ENCODE measurements at places on chromosomes 16 and 17. TPM values are rescaled to one million over a fixed set of nuclear protein-coding genes. Genes with fewer than 3 reads are reported as not detected.

- DNase-seq, result no peak
Measured at GRCh38 chr17:12485361-12485906, 180.3 kb upstream of the MYOCD start.

- DNase-seq, result no peak
Measured at GRCh38 chr17:79845601-79845949, 6.3 kb upstream of the CBX4 start.

- no peak for DNase-seq
Measured at GRCh38 chr17:4502466-4503154, 3.9 kb downstream of the SPNS2 start.

DNA sequence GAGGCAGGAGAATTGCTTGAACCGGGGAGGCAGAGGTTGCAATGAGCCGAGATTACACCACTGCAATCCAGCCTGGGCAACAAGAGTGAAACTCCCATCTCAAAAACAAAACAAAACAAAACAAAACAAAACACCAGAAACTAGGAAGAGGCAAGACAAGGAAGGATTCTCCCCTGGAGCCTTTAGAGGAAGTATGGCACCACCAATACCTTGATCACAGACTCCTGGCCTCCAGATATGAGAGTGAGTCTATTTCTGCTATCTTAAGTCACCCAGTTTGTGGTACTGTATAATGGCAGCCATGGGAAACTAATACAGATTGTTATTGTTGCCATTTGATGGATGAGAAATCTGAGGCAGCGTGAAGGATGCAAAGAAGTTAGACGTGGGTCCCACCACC lies 14.6 kb upstream of the CPPED1 start:
- no peak for DNase-seq

- no peak for DNase-seq
Measured at GRCh38 chr17:82285141-82285540, 11.6 kb upstream of the CSNK1D start.

MAP2K3 gene
- 38.9 TPM for total RNA-seq

HOXB4 gene
- 0.31 TPM for total RNA-seq

SYNGR3 gene
- 1.9 TPM for total RNA-seq

SLC6A2 gene
- total RNA-seq, result not detected

All from left cardiac atrium (tissue), 4 donors.